Stimulated activated CD4-positive, alpha-beta T cell treated with anti-CD3 and anti-CD28 coated beads, Interleukin-1b, Interleukin-23, amount 100 ng/mL, for 1 hour (primary cell): ENCODE measurements at places on chromosomes 5 and 9.

DNA sequence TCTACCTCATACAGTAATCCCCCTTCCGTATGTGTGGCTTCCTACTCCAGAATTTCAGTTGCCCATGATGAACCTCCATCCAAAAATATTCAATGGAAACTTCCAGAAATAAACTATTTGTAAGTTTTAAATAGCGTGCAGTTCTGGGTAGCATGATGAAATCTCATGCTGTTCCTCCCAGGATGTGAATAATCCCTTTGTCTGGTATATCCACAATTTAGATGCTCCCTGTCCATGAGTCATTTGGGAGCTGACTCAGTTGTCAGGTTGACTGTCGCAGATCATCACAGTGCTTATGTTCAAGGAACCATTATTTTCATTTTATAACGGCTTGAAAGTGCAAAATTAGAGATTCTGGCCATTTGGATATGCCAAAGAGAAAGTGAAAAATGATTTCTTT is 290.1 kb upstream of the CDH9 start:
- DNase-seq: no peak

- no peak for DNase-seq
Measured at GRCh38 chr5:72623936-72624335, 116.7 kb upstream of the ZNF366 start.

- DNase-seq: no peak
Measured at GRCh38 chr9:14222149-14222835, 91.6 kb downstream of the NFIB start.

GRCh38 chr5:76403766-76404222 is 709 bp downstream of the IQGAP2 start:
- peak; percentile 35 for DNase-seq

DNA sequence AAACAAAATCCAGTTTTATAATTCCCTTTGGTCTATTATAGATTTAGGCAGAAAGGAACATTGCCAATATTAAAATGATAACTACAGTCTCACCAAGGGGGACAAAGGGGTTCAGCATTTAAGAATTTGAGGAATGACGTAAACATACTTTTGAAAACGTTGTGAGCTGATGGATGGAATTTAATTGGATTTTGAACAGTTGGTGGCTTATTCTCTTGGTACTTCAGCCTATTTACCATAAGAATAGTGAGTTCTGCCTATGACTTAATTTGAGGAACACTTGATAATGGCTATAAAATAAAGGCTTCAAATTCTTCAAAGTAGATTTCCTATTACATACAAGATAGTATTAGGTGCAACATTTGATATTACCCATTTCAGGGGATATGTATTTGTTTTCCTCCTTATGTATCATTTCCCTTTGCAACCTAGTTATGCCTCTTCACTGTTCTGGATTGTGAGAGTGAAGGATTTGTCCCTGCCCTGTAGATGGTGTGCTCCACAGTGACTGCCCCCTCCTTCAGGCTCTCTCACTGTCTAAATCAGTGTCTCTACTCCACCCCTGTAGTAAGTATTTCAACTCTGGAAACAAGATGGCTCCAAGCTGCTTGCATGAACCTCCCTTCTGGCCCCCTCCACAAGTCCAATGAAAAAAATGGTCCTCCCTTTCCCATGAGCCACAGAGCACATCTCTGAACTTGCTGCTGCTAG is 225.6 kb downstream of the ARHGEF28 start:
- no peak for DNase-seq

DNA sequence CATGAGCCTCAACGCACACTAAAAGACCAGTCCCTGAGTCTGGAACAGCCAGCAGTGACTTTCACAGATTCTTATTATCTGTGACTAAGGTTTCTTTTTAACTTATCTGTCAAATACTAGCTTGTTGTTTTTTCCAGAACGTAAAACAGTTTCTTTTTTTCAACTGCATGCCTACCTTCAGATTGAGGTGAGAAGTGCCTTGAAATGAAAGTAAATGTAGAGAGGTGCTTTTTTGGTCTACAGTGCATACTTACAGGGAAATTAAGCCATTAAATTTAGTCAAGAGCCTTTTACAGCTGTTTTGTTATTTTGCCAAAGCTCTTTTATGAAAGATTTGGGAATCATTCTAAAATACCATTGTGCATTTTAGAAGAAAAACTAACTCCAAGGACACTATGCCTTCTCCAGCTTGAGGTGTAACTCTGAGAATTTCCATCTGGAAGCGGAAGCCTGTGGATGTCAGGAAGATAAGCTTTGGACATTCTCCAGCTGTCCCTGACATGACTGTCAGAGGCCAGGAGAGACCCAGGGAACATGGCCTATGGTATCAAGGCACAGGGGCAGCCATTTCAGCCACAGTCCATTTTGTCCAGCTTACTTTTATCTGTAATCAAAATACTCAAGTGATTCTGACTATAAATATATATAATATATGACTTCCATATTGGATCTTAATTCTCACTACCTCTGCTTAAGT is 230.3 kb downstream of the GLIS3 start:
- no peak for DNase-seq

DNA sequence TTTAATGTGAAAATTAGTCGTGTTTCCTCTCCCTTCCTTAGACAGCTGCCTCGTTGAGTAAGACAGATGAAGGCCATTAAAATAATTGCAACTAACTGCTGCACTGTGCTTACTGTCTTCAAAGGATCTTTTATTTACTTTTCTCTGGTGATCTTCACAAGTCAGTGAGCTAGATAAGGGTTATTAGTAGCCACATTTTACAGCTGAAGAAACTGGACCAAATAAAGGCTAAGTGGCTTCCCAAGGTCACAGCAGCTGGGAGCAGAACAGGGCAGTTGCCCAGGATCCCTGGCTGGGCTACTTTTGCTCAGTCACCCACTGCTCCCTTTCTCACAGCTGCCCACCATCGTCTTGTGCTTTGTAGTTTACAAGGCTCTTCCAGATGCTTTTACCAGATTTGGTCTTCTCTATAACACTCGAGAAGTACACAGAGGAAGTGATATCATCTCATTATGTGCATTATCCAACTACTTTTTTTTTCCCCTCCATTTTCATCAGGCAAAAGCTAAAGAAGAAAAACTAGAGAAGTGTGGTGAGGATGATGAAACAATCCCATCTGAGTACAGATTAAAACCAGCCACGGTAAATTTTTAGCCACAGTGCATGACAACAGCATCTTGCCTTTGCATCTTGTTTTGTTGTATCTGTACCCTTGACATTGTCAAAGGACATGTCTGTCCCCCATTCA is 61.8 kb downstream of the ERAP1 start:
- no peak for DNase-seq

DNA sequence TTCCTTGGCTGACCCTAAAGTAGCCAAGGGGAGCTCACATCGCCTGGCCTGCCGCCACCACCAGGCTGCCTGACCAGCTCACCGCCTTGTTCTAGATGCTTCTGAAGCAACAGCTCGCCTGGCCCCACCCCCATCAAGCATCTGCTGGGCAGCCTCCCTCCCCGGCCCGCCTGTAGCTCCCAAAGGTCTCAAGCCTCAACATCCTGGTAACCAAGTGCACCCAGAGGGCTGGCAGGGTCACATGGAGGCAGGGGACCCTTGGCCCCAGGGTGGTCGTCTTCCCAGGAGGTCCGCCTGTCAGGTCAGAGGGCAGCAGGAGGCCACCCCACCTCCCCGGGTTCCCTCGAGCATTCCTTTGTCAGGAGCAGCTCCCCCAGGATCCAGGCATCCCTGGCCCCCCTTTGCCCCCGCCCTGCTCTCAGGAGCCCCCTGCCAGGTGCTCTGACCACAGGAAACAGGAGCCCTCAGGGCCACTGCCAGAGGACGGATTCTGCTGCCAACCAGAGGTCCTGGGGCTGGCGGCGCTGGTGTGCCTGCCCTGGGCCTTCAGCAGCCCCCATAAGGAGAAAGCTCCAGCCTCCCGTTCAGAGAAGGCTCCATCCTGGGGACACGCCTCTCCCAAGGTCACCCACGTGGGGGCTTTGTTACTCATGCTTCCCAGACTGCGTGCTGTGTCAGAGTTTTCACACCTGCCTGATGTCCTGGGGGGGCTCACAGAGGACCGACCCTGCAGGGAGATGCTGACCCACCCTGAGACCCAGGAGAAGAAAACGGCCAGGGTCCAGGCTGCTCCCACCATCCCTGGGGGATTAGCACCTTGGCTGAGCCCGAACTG is 3.5 kb upstream of the LRRC14B start:
- DNase-seq: no peak

- no peak for DNase-seq
Measured at GRCh38 chr5:66671305-66671704, 75.1 kb downstream of the MAST4 start.

DNA sequence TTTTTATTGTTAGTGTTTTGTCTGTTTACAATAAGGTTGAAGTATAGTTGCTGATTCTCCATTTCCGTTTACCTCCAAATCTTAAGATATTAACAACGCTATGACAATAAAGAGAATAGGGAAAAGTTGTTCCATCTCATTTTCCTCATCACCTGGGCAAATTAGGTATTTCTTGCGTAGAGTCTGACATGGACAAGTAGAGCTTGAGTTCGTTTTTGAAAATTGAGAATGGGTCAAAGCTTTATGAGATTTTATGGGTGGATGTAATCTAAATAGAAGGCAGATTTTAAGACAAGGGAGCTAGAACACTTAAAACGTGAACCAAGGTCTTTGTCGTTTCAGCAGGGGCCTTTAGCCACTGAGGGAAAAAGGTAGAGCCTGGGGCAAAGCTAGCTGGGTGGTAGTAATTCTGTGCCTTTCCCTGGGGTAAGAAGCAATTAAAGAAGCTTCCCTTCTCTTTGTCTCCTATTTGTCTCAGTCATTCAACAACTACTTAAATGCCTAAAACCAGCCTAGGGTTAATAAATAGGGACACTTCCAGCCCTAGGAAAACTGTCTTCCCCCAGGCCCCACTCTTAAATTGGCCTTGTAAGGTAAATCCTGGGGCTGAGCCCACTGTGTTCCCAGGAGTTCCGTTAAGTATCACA is 551 bp upstream of the CAAP1 start:
- DNase-seq: no peak

GRCh38 chr9:114824110-114824509 is 18.3 kb upstream of the TNFSF15 start:
- DNase-seq: no peak

DNA sequence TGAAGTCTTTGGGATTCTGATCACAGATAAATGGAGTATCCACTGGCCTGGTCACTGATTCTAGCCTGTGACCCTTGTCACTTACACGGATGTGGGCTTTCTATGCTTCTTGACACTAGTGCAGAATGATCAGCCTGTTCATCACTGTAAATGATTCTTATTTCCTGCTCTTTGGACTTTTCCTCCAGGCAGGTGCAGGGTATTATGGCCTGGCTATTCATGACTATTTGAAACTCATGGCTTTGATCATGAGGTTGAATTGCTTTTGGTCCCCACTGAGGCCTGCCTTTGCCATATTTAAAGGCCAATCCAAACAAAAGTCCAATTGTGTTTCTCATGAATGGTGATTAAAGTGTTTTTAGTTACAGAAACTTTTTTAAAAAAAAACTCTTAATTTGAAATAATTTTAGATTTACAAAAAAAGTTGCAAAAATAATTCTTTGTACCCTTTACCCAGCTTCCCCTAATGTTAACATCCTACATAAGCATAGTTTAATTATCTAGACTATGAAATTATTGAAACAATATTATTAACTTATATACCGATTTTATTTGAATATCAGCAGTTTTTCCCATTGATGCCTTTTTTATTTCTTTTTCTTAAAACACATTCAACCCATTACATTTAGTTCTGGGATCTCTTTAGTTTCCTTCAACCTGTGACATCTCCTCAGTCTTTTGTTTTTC is 68.1 kb downstream of the GALNT10 start:
- no peak for DNase-seq
